LoVo (cell line): ENCODE measurements at places on chromosomes 11 and 22.
A peak's percentile ranks its signal among the peaks of the same experiment; 100 is the strongest.

DNA sequence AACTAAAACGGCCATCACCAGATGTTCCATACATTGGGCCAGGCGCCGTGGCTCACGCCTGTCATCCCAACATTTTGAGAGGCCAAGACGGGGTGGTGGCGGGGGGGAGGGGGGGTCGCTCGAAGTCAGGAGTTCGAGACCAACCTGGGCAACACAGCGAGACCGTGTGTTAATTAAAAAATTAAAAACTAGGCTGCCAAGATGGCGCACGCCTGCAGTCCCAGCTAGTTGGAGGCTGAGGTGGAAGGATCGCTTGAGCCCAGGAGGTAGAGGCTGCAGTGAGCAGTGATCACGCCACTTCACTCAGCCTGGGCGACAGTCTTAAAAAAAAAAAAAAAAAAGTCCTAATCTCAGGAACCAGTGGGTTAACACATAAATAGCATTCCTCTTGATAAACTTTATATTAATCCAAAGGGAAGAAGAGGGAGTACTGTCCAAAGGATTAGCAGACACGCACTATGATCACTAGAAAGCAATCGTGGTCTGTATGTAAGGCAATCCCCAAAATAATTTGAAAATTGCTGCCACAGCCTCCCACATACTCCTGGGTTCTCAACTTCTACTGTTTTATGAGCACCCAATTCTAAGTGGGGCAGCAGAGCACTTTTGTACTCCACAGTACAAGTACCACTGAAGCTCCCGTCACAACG is 604 bp downstream of the PUS3 start:
- no peak for DNase-seq

GRCh38 chr11:34626393-34626792 is 5.5 kb downstream of the EHF start:
- no peak for DNase-seq

DNA sequence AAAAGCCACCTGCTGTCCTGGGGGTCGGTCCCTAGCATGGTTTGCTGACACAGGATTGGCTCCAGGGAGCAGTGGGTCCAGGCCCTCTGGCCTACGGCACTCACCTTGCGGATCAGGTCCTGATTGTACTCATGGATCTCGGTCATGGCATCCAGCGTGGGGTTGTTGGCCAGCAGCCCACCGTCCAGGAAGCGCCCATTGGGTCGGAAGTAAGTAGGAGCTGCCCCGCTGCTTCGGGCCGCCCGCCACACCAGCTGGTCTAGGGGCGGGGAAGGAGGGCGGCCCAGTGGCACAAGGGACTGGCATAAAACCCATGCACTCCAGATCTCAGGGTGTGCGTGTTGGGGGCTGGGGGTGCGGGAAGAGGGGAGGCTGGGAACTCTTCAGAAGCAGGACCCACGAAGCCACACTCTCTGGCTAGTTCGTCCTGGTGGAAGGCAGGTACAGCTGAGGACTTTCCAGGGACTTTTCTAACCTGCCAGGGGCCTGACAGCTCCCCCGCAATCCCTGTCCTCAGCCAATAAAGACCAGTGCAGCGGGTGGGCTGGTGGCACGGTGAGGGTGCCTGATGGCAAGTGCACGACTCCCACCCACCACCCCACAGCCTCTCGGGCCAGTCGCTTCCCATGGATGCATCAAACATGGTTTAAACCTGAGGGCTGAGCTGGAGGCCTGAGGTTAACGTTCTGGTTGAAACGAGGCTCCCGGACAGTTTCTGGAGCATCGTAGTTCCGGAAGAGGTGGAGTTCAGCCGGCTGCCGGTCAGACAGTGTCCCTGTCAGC is 5.1 kb upstream of the BAIAP2L2 start:
- DNase-seq, result no peak

DNA sequence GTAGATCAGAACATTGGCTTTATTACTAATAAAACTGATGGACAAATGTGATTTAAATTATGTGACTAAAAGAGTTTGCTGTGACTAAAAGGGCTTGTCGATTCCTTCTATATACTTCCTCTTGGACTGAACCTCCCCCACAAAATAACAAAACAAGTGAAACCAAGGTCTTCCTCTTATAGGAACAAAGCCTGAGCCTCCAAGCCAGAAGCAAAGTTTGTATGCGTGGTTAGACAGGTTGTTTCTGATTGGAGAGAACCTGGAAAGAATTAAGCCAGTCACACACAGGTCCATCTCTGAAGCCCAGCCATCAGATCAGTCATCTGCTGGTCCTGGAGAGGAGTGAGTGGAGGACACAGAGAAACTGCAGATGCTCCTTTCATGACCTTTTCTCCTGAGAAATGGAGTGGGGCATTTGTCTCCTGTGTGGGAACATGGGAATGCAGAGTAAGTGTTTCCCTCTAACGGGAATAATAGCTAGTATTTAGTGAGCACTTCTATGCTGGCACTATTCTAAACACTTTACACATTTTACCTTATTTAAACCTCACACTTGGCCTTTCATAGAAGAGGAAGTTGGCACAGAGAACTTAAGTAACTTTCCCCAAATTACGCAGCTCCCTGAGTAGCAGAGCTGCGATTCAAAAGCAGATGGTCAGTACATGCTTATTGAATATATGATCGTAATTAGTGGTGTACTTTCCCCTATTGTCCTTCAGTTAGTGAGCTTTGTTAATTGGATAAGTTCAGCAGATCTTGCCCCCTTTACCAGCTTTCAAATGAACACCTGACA is 77.1 kb downstream of the UVRAG start:
- no peak for DNase-seq

DNA sequence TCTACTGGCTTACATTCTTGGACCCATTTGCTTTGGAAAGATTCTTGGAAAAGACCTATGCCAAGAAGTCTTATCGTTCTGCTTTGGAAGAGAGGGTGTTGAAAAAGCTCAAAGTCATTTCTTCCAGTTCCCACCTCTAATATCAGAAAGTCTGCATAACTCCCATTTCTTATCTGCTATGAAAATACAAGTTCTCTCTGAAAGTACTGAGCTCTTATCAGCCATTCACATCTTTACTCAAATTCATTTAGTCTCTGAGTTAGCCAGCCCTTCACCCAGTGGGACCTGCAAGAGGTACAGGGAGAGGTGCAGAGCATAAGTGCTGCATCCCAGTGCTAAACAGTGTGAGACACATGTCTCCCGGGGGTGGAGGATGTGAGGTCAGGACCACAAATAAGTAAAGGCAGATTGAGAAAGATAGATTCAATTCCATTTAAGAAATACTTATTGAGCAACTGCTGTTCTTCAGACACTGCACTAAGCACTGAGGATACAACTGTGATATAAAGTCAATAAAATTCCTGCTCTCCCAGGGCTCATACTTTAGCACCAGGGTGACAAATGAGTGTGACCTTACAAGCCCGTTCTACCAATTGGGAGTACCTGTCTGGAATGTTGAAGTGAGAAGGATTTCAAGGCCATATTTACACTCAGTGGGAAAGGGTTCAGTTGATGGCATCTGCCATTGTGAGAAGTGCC is 76.7 kb downstream of the PISD start:
- DNase-seq, result no peak

DNA sequence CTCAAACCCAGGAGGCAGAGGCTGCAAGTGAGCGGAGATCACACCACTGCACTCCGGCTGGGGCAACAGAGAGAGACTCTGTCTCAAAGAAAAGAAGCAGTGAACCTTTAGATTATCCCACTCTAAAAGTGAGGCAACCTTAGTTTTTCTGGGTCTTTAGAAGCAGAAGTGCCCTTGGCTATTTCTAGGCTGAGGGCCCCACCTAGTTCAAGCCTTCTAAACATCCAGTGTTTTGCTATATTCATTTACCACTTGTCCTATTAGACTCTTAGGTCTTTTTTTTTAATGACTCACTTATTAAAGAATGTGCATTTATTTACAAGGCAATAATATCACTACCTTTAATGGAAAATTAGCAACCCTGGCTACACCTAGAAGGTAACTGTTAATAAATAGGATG is 16.7 kb upstream of the EHF start:
- DNase-seq, result no peak

DNA sequence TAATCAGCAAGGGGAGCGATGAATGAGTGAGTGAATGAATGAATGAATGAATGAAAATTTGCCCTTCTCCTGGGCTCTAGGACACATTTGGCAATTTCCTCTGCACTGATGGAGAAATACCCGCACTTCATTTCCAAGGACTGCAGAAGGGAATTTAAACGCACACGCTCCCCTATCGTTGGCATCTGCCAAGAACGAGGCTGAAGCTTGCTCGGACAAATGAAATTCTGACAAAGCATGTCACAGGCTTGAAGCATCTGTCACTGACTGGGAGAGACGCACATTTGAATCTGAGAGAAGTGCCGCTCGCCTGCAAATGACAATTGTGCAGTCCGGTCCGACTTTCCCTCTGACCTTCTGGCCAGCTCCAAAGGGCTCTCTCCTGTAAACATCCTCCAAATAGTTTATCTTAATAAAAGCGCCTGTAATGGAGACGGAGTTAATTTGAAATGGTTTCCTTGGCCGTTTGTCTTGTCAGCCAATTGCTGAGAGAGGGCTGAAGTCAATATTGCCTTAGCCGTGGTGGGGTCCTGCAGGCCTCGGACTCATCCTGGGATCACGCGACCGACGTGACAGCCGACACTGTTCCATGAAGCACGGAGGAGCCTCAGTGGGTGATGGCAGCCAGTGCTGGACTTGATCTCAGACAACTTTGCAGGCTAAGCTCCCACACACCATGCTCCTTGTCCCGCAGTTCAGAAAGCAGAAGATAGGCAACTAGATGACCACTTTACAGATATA is 260.7 kb downstream of the MN1 start:
- DNase-seq, result no peak

DNA sequence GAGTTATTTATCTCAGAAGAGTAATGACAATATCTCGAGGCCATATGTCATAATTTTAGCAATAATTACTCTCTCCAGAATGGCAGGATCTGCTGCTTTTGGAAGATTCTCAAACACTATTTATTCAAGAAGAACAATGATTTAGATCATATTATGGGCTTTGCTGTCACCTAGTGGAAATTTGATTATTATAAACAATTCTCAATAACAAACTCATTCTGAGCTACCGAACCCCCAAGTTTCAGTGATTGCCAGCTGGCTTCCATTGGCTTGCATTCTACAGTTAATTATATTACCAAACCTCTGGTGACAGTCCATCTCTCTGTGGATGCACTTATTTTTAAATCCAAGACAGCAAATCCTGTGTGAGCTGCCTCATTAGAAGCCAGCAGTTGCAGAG is 27.9 kb upstream of the SLC36A4 start:
- no peak for DNase-seq

- no peak for DNase-seq
These were observed 418.6 kb downstream of the MN1 start for GRCh38 chr22:27382947-27383346.

DNA sequence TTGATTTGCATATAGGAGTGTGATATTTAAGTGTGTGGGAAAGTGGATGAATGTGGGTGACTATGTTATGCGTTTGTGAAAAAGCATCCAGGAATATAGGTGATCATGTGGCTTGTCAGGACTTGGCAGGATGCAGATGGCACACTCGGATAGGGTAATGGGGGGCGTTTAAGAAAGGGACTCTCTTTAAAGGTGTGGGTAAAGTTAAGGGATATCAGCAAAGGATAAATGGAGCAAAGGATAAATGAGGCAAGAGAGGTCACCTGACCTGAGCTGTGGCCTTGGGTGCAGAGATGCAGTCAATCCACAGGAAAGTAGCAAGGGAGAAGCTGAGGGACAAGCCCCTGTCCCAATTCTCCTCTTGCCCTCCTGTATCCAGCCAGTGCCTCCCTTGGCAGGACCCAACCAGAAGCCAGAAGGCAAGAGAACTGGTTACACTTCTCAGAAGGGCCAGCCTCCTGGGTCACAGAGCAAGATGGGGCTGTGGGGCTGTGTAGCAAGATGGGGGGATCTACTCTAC is 47.5 kb upstream of the GRAMD1B start:
- DNase-seq, result no peak

DNA sequence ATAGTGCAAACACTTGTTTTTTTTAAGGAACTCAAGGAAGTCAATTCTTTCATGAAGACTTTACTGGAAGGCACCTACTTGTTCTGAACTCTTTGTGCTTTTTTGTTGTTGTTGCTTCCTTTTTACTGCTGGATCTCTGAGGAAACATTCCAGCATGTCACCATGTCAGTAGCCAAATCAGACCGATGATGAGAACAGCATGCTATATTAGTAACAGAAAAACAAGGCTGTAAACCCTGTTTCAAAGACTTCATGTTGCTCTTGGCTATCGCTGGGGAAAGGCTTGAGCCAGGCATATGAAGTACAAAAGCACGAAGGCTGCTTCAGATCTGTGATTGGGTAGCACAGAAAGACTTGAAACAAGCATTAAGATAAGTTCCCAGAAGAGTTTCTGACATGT is 125.6 kb upstream of the SLC5A12 start:
- DNase-seq, result no peak

- no peak for DNase-seq
These were observed 291.0 kb downstream of the BRD1 start for GRCh38 chr22:49536571-49537131.

- DNase-seq, result no peak
These were observed 3.3 kb downstream of the SLC22A12 start for GRCh38 chr11:64594159-64594939.

- no peak for DNase-seq
These were observed 41.7 kb downstream of the IGF2 start for GRCh38 chr11:2097356-2097997.

GRCh38 chr11:102347462-102348370 is 702 bp downstream of the BIRC2 start:
- peak; percentile 36 for DNase-seq
